ENCODE measurements at places on chromosomes 16 and 17.

- DNase-seq, result no peak
These were observed 232.4 kb downstream of the IRX3 start for GRCh38 chr16:54053891-54054820.

DNA sequence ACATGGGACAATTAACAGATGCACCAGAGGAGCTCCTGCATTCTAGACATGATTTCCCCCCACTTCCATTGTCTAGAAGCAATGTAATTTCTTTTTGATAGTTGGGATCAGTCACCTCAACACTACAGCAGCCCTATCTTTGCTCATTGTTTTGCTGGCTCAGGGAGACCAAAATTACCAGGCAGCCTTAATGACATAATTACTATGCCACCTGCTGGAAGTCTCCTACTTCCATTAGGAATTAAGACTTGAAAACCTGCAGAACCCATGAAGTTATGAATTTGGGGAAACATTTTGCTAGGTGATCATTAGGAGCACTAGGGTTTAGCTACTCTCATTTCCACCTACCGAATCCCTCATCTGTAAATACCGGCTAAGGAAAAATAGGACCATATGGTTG lies 312.0 kb upstream of the CA10 start:
- no peak for DNase-seq

- DNase-seq, result no peak
These were observed 8.1 kb downstream of the OR2C1 start for GRCh38 chr16:3363793-3364192.

GRCh38 chr16:15576960-15577958 lies 65.7 kb downstream of the MARF1 start:
- DNase-seq, result no peak

DNA sequence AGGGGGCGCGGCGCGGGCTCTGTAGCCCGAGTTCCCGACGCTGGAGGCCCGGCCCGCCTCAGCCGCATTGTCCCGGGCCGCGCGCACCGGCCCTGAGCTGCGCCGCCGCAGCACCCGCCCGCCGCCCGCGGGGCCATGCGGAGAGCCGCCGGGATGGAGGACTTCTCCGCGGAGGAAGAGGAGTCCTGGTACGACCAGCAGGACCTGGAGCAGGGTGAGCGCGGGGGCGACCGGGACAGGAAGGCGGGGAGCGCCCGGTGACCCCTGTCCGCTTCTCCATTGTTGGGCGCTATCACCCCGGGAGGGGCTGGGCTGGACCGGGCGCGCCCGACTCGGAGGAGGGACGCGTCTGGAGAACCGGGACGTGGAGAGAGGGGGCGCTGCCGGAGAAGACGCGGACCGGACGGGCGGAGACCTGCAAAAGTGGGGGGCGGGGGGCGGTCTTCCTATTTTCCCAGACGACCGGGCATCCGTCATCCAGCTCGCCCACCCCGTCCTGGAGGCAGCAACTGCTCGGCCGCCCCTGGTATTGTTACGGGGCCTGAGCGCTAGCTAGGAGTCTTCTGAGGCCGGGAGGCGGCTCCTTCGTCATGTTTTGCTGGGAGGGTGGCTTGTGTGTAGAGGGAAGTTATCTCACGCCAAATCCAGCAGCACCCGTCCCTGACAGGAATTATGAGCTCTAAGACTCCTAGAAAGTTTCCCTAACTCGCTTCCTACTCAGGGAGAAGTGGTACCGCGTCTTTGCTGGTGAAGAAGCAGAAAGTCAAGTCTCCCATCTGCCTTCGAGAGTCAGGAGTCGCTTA lies 678 bp downstream of the CDR2L start:
- no peak for DNase-seq

DNA sequence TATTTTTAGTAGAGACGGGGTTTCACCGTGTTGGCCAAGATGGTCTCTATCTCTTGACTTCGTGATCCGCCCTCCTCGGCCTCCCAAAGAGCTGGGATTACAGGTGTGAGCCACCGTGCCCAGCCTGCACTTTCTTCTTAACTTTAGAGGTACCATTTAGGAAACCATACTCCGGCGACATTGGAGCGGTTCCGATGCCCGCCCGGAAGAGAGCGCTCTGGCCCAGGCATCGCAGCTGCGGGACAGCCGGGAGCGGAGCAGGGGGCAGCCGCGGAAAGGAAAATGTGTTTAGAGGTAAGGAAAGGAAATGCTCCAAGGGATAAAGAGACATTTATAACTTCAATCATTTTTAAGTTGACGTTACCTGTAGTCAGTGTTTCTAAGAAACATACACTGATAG lies 6.0 kb upstream of the HS3ST3B1 start:
- no peak for DNase-seq

GRCh38 chr16:54805648-54806047 lies 125.0 kb upstream of the IRX5 start:
- DNase-seq, result no peak

GRCh38 chr16:27318392-27319256 lies 4.8 kb downstream of the IL4R start:
- DNase-seq, result no peak

DNA sequence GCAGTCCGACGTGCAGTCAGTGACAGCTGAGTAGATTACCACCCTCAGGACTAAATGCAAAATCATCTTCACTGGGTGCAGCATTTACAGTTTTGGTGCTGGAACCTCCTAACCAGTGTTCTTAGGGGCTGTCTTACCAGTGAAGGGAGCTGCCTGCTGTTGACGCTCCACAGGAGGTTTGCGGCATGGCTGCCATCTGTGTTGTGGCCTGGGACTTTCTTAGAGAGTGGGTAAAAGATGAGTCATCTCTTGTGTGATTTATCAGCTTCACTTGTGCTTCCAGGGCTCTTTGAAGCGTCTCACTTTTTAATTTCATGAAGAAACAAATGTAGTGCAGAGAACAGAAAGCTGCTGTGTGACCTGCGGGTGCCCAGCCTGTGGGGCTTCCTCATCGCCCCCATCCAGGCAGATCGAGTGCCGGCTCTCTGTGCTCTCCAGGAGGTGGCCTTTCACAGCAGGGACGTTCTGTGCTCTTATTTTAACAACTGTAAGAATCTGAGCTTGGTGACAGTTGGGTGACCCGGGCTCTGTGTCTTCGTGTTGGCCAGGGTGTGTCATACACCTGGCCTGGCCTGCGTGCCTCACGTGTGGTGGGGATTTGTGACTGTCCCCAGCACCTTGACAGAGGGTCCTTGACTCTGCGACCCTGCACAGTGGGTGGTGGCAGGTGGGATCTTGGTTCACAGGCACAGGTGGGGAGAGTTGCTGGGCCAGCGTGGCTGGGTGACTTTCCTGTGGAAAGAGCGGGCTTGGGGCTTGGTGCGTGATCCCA lies 24.3 kb upstream of the ZNF750 start:
- DNase-seq, result peak; percentile 78

- no peak for DNase-seq
These were observed 970 bp downstream of the EPN2 start for GRCh38 chr17:19238167-19238505.

GRCh38 chr17:20562587-20562986 lies 16.9 kb upstream of the CDRT15L2 start:
- no peak for DNase-seq

DNA sequence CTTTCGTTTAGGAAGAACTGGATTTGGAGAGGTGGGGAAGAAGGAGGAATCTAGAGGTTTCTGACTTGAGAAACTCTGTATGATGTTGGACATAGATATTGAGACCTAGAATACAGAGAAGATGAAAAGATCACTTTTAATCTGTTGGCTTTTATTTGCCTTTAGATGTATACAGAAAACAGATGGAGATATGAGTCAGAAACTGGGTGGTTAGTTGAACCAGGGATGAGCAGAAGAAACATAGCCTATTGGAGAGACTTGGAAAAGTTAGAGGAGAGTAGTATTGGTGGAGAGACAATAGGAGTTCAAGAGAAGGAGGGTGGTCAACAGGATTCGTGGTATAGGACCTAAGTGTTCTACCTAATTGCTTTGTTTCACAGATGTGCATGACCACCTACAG lies 5.1 kb downstream of the PHAF1 start:
- DNase-seq, result no peak

DNA sequence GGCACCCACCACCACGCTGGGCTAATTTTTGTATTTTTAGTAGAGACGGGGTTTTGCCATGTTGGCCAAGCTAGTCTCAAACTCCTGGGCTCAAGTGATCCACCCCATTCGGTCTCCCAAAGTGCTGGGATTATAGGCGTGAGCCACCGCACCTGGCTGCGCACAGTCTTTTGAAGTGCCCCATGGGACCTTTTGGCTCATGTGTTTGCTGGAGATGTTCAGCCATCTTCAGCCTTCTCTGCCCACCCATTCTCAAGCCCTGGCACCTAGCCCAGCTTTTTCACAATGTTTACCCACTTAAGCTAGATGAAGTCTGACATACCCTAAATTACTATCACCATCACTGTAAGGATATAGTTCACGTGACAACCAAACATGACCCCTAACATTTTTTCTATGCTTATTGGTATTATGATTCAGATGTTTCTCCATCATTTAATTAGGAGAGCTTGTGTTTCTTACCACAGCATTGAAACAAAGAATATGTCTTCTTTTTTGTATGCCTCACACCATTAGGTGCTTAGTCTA lies 32.3 kb downstream of the PECAM1 start:
- DNase-seq, result no peak

- DNase-seq, result no peak
These were observed 47.6 kb upstream of the RBBP6 start for GRCh38 chr16:24491731-24492130.

- no peak for DNase-seq
These were observed 16.7 kb downstream of the RFWD3 start for GRCh38 chr16:74649839-74650504.
